ENCODE measurements at places on chromosomes 16 and 17.
A peak's percentile ranks its signal among the peaks of the same experiment; 100 is the strongest.

DNA sequence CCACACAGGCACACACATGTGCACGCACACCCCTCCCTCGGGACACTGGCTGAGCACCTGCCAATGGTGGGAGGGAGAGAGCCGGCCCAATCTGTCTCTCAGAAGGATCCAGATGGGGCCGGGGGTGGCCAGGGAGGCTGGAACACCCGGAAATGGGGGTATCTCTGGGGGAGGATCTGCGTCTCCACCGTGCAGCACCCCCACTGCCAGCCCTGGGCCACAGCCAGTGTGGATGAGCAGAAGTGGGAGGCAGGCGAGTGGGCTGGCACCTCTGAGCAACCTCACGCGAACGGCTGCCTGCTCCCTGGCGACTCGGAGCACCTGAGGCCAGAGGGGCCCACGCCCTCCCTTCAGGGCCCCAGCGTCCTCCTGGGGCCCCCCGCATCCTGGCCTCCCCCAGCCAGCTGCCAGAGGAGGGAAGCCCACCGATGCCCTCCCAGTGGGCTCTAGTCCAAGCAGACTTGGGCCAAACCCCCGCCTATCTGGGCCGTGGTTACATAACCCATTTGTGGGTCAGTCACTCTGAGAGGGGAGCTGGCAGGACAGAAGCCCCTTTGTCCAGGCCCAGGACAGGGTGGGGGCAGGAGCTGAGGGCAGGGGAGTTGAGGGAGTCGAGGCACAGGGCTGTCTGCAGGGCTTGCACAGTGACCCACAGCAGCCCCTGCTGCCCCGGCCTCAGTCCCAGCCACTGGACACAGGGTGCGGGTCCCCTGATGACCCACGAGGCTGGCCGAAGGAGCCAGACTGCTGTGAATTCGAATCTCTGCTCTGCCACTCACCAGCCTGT lies 5.6 kb downstream of the CASKIN1 start:
- DNase-seq = no peak

DNA sequence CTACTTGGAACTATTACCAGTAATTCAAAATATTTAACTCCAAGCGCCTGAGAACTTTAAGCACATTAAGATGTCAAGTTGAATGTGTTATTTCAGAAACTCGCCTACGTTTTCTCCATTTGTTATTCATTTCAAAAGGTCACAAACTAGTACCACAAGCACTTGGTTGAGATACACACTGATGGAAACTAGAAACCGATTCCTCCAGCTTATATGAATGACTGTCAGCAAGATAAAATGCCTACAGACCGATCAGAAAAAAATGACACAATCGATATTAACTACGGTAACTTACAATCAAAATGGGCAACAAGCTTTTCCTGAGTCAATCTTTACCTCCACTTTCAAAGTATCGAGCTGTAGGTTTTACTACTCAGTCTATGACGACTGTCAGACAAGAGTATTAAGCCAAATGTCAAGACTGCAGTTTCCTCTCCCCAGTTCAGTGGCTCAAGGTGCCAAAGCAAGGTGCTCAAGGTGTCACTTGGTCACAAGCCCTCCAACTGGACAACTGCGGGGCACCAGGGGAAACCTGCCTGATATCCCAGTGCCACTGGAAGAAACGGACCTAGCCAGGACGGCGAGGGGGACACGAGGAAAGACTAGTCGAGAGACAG lies 678 bp downstream of the SRP68 start:
- DNase-seq = no peak

DNA sequence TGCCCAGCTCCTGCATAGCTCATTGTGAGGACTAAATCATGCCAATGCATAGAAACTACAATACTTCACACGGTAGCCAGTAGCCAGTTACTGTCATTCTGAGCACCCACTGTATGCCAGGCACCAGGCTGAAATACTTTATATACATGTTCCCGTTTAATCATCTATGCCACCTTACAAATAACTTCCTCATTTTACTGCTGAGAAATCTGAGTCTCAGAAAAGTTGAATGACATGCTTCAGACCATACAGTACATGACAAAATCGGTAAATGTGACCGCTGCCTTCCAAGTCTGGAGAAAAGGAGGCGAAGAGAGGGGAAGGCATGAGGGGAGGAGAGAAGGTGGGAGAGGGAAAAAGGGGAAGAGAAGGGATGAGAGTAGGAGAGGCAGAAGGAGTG lies 9.2 kb upstream of the TLCD3B start:
- DNase-seq = no peak

- DNase-seq = no peak
These were observed 7.7 kb downstream of the PSMD7 start for GRCh38 chr16:74304164-74304834.

DNA sequence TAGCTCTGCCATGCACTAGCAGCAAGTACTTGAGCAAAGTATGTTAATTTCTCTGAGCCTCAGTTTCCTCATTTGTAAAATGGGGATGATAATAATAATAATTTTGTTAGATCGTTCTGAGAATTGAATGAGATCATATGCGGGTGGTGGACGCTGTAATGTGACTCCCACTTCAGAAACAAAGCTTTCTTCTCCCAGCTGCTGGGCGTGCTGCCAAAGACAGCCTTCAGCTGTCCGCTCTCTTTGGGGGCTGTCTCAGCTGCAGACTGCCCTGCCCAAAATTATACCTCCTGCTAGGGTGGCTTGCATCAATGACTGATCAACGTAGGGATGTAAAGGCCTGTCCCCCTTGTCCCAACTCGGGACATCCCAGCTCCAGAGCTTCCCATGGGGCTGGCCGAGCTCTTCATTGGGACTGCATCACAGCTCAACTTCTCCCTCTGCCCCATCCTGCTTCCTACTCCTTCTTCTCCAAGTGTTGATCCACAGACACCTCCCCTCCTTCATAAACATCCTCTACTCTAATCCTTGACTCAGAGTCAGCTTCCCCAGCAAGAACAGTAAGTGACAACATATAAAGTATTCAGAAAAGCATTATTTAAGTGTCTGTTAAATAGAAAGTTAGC lies 30.7 kb upstream of the CDH5 start:
- DNase-seq = no peak

GRCh38 chr16:85079785-85080570 lies 32.3 kb downstream of the CIBAR2 start:
- DNase-seq = no peak

DNA sequence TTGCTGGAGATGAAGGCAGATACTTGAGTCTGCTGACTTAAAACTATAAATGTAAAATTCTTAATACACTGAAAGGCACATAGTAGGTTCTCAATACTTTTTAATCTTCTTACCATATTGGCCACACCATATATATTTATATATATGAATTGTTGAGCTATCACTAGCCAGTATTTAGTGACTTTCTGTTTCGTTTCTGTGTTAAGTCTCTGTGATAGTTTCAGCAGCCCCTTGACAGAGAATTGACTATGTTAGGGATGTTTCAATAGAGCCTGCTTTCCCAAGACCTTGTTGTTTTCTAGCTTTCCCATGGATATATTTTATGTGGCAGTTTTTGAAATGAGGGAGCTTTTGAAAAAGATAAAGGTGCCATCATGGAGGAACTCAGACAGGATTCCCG lies 206.5 kb upstream of the GOT2 start:
- DNase-seq = no peak

DNA sequence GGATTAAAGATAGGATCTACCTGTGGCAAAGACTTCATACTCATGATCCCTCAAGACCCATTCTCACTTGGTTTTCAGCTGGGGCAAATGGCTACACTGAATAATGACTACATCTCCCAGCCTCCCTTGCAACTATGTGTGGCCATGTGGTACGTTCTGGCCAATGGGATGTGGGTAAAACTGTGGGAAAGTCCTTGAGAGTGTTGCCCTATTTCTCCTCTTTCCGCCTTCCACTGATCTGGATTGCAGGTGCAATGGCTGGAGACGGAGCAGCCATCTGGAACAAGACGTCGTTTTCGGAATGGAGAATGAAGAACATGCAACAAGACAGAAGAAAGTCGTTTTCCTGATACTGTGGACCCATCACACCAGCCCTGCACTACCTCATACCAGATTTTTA lies 48.5 kb downstream of the HAPSTR1 start:
- no peak for DNase-seq

DNA sequence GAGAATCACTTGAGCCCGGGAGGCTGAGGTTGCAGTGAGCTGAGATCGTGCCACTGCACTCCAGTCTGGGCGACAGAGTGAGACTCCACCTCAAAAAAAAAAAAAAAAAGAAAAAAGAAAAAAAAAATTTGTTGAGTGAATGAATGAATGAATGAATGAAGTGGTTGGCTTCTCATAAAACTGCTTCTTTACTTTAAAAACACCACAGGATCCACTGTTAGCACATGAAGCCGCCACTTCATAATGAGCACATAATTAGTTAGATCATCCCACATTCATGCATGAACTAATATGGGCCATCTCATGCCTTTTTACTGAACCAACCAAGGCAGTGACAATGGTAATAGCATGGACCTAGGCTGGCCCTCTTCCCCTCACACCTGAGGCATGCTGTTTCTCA lies 135.0 kb upstream of the XYLT1 start:
- DNase-seq = no peak

DNA sequence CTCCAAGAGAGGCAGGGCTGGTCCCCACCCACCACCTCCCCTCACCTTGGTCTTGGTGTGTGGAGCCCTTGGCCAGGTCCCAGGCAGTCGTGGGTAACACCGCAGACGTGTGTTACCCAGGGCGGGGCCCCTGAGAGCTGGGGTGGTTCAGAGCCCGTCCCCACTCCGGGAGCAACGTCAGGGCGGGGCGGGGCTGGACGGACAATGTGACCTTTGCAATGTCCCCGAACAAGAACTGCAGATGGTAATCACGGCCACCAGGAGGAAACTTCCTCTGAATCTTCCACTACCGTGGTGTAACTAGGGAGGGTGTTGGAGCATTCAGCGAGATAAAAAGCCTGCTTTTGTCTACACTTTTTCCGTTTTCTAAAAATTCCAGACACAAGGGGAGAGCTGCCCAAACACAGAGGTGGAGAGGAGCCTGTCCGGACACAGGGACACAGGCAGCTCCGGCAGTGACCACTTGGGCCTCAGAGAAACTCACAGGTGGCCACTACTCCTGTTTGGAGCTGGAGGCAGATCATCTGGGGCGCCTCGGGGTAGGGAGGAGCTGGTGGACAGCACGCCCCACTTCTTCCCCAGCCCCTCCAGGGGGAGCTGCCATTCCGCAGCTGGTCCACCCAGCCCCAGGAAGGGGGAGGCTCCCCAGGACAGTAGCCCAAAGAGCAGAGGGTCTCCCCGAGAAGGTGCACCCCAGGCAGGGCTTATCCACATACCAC lies 14.2 kb upstream of the SLC38A10 start:
- DNase-seq = peak; percentile 58

DNA sequence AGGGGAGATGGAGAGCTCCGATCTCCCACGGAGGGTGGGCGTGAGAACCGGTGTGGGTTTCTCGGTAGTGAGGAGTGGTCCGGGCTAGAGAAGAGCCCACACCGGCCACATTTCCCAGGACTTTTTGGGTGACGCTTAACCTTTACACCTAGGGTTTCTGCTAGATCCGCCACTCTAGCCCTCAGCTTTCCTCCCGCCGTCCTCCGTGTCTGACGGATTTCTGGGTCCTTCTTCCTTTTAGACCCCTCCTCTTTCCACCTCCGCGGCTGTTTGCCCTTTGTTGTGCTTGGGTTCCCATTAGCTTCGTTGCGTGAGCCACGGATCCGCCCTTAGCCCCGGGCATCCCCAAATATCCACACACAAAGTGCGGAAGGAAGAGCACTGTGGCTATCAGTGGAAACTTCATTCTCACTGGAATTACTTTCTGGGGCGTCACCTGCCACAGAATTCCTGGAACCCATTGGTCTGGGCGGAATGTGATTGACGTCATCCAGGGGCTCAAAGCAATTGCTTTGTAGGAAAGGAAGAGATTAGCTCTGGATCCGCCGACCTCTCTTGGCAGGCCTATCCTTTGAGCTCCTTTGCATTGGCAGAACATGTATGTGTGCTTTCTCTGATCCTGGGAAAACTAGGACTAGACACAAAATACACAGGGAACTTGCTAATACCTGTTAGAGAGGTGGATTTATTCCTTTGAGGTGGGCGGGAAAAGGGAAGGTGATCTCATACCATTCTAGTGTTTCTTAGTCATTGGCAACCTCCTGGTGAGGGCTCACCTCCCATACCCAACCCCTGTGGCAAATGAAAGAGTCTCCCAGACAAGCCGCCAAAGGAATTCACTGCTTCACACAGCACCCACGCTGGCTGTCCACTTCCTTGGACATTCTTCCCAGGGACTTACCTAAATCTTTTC lies 654 bp downstream of the TNFAIP1 start:
- peak; percentile 18 for DNase-seq

DNA sequence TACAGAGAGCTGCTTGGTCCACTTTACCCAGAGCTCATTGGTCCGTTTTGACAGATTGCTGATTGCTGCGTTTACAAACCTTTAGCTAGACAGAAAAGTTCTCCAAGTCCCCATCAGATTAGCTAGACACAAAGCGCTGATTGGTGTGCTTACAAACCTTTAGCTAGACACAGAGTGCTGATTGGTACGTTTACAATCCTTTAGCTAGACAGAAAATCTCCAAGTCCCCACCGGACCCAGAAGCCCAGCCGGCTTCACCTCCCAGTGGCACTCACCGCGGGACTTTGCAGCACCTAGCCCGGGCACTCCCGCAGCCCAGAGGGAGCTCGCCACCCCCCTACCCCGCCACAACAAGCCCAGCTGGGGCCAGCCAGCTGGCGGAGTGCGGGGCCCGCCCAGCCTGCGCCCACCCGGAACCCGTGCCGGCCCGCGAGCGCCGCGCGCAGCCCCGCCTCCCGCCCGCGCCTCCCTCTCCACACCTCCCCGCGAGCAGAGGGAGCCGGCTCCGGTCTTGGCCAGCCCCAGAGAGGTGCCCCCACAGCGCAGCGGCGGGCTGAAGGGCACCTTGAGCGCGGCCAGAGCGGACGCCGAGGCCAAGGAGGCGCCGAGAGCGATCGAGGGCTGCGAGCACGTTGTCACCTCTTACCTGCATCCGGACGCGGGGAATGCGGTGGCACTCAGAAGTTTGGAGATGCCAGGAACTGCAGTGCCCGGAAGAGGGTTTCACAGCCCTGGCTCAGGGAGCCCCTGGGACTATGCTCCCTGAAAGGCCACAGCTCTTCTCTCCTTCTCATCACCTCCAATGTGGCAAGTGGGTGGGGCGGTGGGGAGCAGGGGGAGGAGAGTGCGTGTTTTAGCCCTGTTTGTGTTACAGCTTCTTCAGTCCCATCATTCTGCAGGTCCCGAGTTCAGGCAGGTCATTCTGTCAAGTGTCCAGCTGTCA lies 1504.5 kb downstream of the CDH11 start:
- DNase-seq = no peak
